BJ (cell line): ENCODE measurements at places on chromosomes 5 and 9.

DNA sequence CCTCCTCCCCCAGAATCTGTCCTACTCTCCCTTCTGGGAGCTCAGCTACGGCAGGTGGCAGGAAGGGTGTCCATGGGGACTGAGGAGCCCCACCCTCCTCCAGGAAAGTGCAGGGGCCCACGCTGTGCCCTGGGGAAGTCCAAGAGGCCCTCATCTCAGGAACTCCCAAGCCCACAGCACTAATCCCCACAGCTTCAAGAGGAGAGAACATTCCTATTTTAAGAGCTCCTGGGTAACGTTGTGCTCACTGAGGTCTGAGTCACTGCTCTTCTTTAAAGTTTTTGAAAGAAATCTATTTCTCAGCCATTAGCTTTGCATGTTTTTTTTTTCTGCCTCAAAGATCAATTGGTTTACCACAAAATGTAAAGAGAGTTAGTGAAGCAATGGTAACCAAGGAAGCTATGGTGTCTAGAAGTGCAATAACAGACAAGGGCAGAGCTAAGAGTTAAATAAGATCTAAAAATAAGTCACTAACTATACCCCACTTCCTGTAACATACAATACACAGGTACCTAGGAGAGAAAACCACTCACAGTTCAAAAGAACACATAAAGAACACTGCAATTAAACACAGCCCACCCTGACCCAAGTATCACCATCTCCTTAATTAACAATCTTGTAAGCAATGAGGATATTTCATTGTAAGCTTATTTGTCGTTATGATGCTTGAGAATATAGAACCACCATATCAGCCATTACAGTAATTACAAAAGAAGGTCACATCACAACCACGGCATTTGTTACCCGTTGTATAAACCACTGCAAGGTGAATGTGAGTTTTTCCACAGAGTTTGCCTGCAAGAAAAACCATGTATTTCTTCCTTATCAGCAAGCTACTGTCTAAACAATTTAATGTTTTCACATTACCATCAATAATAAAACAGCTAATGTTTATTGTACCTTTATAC, 382.3 kb upstream of the SLC30A5 start:
- DNase-seq: no peak

DNA sequence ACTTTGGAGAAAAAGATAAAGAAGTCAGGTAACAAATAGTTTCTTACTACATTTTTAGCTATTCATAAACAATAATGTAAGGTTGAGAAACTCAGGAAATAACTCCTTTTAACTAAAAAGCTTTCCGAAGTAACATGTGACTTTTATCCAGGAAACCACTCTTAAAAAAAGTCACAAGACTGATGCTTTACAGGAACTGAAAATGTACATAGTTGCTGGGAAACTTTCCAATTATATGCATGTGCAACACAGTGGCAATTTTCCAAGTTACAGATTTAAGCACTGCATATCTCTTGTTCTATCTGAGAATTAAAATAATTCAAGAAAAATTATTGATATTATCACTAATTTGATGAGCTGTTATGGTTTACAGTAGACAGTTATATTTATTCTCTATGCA, 105.2 kb downstream of the CDH10 start:
- DNase-seq: no peak

GRCh38 chr5:17129093-17129849, 88.2 kb upstream of the BASP1 start:
- DNase-seq: no peak

GRCh38 chr9:109101202-109101595, 18.5 kb downstream of the TMEM245 start:
- DNase-seq: no peak

- DNase-seq: no peak
These were observed 66.0 kb downstream of the AOPEP start for GRCh38 chr9:94792511-94792910.

- no peak for DNase-seq
These were observed 8.5 kb downstream of the DUSP1 start for GRCh38 chr5:172762214-172763119.

- DNase-seq: no peak
These were observed 66.6 kb upstream of the GARNL3 start for GRCh38 chr9:127197861-127198430.

- DNase-seq: no peak
These were observed 12.9 kb upstream of the AOPEP start for GRCh38 chr9:94713436-94714215.
